ENCODE measurements at places on chromosomes 13 and 19. TPM values are rescaled to one million over a fixed set of nuclear protein-coding genes. Genes with fewer than 3 reads are reported as not detected.

Gene IRS2
- total RNA-seq, result 9.8 TPM

Gene SLC6A16
- total RNA-seq, result under 0.01 TPM

Gene VSTM1
- total RNA-seq, result not detected

Gene ZNF555
- 7.5 TPM for total RNA-seq

Gene OR4F17
- not detected for total RNA-seq

Gene LILRB4
- total RNA-seq, result not detected

Gene EMP3
- 73.0 TPM for total RNA-seq

Gene ZNF264
- 53.8 TPM for total RNA-seq

Gene FLT3
- total RNA-seq, result not detected

Gene MED4
- 26.7 TPM for total RNA-seq

All from placental epithelial cell (primary cell).